Effector memory CD4-positive, alpha-beta T cell (primary cell): ENCODE measurements at places on chromosomes 11 and 22.

DNA sequence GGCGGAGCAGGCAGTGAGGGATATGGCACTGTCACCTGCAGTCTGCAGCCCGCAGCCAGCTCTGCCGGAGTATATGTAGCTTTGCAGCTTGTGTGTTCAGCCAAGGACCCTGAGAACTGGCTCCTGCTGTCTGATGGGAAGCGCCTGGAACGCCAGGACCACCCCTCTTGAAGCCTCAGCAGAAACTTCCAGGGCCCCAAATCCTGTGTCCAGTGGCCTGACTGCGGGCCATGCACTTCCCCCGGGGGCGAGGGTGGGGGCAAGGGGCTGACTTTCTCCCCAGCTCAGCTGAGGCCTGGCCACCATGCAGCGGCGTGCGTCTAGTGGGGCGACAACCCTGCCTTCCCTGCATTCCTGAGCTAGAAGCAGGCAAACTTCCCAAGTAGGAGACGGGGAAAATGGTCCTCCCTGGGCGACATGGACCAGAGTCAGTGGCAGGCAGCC lies 32.3 kb downstream of the PISD start:
- DNase-seq = no peak

DNA sequence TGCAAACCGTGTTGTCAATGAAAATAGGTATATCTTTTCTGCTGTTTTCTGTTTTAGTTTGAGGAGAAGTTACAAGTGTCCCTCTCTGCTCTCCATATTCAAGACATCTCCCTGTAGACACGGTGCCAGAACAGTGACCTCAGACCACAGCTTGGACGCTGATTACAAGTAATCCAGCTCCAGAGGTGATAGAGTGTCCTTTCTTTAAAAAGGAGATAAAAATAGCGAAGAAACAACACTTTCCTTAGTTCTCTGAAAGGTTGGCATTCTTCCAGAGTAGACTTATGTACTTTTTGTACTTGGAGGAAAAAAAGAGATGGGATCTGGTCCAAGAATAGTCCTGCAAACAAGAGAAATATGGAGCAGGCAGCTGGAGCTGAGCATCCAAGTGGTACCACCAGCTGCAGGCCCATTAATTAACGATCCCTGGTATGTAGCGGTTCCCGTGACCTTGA lies 43.0 kb upstream of the WT1 start:
- DNase-seq = no peak

- DNase-seq = peak; percentile 29
These were observed 31.6 kb upstream of the JAM3 start for GRCh38 chr11:134037046-134037908.

GRCh38 chr22:22926370-22927195 lies 39.0 kb downstream of the IGLL5 start:
- no peak for DNase-seq

- DNase-seq = no peak
These were observed 51.5 kb upstream of the GAL start for GRCh38 chr11:68632802-68633201.

DNA sequence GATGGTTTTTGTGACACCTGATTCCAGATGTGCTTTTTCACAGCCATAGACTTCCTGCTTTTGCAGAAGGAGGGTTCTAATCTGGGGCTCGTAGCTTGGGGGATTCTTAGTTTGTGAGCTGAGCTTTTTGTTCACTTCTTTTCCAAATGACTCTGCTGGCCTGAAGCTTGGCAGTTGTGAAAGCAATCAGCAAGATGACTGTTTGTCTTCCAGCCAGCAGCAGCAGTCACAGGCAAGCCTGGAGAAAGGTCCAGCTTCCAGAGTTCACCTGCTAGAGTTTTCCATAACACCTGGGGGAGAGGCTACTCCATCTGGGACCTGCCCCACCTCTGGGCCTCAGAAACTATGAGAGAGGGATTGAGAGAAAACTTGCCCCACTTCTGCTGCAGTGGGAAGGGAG lies 4.1 kb downstream of the MARK2 start:
- no peak for DNase-seq

- DNase-seq = no peak
These were observed 872.0 kb downstream of the BRD1 start for GRCh38 chr22:48955351-48956311.

DNA sequence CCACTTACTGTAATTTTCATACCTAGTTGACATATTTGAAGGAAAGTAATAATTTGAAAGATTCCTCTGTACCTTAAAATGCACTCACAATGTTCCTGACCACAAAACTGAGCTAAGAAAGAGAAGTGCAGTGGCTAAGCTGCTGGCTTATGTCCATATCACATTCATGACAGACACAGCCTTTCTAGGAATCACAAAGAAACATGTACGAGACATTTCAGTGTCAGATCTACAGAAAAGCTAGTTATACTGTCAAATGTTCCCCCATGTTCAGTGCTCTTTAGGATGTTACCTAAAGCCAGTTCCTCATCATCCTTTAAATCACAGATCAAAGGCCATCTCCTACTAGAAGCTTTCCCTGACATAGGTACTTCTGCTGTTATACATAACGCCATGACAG lies 142.2 kb upstream of the C11orf58 start:
- DNase-seq = no peak

- no peak for DNase-seq
These were observed 516.9 kb upstream of the LARGE1 start for GRCh38 chr22:34437140-34437539.

DNA sequence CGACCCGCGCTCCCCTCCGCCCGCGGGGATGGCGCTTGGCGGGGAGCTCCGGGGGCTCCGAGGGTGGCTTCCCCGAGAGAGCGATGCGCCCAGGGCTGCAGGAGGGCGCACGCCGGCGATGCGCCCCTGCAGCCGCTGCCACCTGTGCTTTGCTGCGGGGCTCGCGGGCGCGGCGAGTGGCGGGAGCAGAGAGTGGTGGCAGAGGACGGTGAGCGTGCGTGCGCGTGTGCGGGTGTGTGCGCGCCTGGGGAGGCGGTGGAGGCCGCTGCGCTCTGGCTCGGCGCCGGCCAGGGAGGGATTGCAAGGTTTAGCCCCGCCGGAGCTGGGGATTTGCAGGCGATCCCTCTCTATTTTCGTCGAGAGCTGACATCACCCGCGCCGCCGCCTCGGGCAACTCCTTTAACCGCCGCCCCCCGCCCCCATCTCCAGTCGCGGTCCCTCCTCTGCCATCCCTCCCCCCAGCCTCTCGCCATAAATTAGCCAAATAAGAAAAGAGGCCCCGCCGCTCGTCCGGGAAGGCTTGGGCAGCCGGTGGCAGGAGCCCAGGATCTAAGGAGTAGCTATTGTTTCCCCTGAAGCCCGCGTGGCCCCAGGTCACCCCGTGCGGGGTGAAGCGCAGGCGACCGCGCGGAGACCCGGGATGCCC lies at the start of gene SLC1A2:
TSS of gene SLC1A2 (minus strand) at position 375 of the 646 bp plus-strand sequence. CDS start 592 bp downstream, outside the sequence.
- no peak for DNase-seq

GRCh38 chr11:72867970-72868369 lies 53.8 kb downstream of the ATG16L2 start:
- no peak for DNase-seq

DNA sequence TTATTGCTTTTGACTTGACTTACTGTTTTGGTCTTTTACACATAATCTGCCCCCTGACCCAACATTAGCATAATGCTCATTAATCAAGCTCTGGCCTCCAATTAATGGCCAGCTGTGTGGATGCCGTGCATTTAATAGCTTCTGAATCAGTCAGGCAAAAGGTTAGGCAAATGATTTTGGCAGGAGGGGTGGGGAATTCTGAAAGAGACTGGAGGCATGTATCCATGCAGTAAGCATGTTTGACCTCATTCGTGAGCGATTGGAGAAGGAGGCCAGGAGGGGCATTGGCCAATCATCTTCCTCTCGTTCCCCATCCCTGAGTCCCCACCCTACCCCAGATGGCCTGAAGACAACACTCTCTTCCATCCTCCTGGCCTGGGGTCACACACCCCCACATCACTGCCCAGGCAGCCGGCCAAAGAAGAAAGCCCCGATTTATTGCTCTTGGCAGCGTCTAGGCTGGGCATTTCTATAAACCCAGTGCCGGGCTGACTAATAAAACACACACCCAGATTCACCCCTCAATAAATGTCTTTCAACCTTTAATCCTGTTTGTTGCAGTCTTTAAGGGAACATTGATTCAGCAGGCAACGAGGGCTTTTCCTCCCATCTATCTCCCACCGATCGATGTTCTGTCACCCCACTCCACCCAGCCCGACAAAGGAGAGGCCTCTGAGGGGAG lies 150.0 kb downstream of the OPCML start:
- no peak for DNase-seq

DNA sequence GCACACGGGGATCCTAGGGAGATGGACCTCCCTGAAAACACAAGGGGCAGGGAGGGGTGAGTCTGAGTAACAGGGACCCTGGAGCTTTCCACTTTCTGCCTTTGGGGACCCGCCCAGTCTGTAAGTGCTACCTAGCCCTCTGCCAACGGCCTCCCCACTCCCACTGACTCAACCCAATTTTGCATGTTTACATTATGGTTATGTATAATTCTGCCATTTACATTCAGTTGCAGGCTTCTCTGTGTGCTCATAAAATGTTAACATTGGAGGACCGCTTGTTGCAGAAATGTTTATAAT lies 105.8 kb downstream of the DSCAML1 start:
- no peak for DNase-seq

GRCh38 chr22:29824677-29825076 lies 13.4 kb downstream of the ASCC2 start:
- no peak for DNase-seq

GRCh38 chr22:23248583-23248982 lies 68.3 kb downstream of the BCR start:
- no peak for DNase-seq

GRCh38 chr11:69630017-69630416 lies 10.9 kb upstream of the CCND1 start:
- DNase-seq = no peak

- DNase-seq = no peak
These were observed 83.1 kb downstream of the SHANK2 start for GRCh38 chr11:71169313-71169712.

- no peak for DNase-seq
These were observed 56.5 kb downstream of the MIAT start for GRCh38 chr22:26713823-26714449.

- DNase-seq = no peak
These were observed at the start of gene NCF4 for GRCh38 chr22:36860821-36861659. TSS of gene NCF4 (plus strand) at chr22:36861006. CDS start at chr22:36861172, 166 bp downstream.

GRCh38 chr22:48316257-48317250 lies 1511.1 kb downstream of the BRD1 start:
- no peak for DNase-seq

- no peak for DNase-seq
These were observed 749.9 kb downstream of the METTL15 start for GRCh38 chr11:28858076-28858475.

- DNase-seq = no peak
These were observed 9.1 kb downstream of the MRGPRF start for GRCh38 chr11:69003866-69004367.

GRCh38 chr11:75966537-75967287 lies 151.7 kb downstream of the UVRAG start:
- DNase-seq = no peak

DNA sequence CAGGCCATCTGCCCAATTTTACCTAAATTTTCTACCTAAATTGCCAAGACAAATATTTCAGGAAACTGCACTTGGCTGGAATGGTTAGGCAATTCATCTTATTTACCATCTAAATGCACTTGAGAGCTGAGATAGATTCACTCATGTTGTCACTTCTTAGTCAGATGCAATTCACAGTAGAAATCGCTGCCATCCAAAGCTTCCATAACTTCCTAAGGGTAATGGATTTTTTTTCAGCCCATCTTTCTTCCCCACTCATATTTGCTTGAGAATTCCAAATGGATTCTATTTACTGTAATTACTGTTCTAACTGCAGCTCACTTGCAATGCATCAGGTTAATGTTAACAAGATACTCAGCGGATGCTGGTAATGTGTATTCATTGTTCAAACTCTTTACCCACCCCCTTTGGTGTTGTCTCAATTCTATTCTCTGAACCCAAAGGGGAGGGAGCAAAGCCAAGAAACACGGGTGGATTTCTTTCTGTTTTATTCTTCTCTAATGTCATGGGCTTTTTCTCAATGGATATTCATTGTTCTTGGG lies 96.0 kb downstream of the TENM4 start:
- no peak for DNase-seq

DNA sequence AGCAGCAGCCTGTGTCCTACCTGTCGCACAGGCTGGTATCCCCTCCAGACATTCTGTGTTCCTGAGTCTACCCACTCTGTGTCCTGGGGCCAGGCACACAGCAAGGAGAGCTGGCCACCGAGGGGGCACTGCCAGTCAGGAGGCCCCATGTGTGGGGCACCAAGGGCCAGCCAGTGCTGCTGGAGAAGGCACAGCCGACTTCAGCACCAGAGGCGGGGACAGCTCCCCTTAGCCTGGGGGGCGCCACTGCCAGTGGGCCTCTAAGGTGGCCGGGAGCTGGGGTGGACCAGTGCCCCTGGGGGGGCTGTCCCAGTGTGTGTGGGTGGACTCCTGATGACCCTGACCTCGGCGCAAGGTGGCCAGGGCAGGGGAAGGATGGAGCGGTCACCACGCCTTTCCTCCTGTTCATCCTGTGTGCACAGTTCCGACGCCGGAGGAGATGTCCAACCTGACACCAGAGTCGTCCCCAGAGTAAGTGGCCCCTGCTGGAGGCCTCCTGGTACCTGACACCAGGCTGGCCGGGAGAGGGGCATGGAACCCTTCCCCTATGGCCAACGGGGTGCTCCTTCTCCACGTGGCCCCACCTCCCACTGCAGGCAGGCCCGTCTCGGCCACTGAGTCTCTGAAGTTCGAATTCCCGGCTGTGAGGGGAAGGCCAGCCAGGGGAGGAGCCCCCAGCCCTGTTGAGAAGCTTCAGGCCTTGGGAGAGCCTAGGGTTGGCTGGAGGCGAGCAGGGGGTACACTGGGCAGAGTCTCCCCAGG lies 35.4 kb downstream of the MOB2 start:
- no peak for DNase-seq

DNA sequence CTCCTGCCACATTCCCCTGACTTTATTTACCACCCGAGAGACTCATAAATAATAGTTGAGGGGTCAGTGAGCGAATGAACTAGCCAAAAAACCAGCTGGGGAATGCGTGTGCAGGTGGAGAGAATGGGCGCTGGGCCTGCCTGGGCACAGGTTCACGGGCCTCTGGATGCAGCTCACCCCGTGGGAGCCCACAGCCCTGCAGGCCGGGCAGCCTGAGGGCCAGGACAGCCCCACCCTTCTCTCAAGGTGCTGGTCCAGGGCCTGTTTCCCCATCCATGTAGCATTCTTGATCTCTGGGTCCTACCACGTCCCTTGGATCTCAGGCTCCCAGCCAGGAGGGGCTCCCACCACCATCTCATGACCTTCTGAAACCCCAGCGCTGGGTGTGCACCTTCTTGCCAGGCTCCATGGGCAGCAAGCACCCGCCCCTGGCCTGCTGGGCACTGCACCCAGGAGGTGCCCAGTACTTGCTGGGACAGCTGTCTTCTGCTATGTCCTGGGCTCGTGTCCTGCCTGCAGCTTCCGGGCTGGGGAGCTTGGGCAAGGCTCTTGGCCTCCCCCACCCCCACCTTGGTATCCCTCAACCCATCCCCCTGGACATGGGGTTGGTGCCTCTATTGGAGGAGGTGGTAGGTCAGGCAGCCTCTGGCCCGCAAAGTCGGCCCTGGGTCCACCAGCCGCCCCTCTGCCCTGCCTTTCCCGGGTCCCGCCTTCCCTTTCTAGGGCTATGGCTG lies 43.1 kb upstream of the CCDC188 start:
- no peak for DNase-seq
